ENCODE measurements at places on chromosomes 3 and 15.

- DNase-seq, result no peak
Observed at GRCh38 chr3:58107597-58107996, 99.4 kb downstream of the FLNB start.

- no peak for DNase-seq
Observed at GRCh38 chr15:28943611-28944230, 57.9 kb downstream of the APBA2 start.

DNA sequence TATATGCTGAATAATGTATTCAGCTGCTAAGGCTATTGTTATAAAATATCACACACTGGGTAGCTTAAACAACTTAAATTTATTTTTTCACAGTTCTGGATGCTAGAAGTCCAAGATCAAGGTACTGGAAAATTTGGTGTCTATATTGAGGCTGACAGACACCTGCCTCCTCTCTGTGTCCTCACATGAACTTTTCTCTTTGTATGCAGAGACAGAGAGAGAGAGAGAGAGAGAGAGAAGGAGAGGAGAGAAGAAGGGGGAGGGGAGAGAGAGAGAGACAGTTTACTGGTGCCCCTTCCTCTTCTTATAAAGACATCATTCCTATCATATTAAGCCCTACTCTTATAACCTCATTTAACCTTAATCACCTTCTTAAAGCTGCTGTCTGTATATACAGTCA lies 320.1 kb upstream of the THBS1 start:
- no peak for DNase-seq

DNA sequence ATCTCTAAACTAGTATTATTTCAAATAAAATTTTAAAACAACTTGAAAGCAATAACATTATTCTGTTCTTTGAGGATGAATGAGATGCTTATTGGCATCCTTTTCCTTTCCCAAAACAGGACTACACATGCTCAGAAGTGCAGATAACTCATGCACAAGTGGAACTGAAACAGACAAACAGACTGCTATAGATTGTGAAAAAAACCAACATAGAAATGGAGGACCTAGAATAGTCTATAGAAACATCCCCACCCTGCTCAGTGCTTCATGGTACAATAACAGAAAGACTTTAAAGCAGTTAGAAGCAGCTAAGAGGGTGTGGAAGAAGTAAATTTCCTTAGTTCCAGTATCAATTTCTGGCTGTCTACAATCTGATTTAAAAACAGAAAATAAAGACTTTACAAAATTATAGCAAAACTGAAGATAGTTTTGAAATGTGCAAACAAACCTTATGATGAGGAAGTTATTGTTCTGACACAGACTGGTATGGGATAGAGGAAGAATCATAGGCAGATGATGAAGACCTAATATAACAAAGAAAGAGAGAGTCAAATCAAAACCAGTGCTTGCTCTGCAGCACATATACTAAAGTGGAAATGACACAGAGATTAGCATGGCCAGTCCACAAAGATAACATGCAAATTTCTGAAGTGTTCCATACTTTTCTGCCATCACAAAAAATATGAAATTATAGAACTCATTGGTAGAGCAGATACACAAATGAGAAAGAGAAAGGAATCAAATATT lies 1025.4 kb downstream of the SQOR start:
- no peak for DNase-seq

Measured in NCI-H524 (cell line).